D721Med (cell line): ENCODE measurements at places on chromosomes 12 and 14.

DNA sequence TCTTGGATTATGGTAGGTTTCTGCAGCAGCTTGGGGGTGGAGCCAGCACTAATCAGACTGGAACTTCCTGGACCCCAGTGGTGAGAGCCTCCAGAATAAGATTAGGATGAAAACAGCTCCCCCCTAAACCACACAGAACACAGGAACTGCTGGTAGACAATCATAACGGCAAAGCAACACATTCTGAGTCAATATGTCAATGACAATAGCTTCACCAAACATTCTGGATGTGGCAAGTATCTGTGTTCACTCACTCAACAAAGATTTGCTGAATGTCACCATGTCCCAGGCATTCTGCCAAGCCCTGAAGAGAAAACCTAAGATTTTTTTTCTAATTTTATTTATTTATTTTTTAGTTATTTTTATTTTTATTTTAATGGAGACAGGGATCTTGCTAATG is 65.2 kb downstream of the LRRC74A start:
- DNase-seq, result no peak

DNA sequence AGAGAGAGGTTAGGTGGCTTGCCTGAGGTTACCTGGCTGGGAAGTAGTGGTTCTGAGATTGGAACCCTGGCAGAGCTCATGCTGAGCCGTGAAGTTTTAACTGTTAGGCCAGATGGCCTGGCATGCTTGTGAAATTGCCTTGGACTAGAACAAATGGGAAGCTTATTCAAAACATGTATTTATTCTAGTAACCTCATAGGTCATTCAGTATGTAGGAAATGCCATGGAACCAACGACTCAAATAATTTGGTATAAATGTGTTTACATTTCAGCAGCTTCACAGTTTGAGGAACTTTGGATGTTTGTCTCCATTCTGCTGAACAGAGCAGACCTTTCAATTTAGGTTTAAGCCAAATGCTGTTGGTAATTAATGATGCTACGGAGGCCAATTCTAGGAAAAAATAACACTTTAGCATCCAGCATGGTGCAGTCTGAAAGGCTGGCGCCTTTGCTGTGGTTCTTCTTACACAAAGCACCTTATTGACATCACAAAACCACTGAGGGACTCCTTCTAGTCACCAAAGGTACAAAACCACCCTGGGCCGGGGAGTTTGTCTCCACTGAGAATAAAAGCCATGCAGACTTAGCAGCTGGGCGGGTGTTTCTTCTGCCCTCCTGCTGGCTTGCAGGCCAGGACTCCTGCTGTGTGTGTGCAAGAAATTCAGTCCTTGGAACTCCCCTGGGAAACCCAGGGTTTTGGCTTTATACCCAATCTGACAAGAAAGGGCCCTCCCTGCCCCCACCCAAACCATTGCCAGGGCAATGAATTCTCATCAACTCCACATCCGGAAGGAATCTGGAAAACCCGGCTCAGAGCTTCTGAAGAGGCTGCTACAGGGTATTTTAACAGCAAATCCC is 64.2 kb downstream of the ELK3 start:
- no peak for DNase-seq

DNA sequence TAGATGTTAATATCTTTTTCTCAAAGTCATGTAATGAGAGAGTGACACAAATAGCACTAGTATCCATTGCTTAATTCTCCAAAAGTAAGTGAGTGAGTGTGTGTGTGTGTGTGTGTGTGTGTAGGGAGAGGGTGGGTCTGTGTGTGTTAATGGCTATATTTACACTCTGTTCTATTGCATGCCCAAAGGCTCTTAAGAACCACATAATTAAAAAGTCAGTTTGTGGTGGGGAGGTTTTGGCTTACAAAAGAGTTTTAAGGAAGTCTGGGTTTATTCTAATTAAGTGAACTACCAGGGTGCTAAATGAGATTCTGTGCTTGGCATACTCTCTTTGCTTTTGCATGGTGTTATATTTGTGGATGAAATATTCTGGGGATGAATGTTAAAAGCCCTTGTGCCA is 1897.6 kb upstream of the FLRT2 start:
- no peak for DNase-seq

- no peak for DNase-seq
Observed at GRCh38 chr12:57471661-57472060, 8.0 kb downstream of the ARHGAP9 start.

- DNase-seq, result no peak
Observed at GRCh38 chr14:85514487-85514886, 15.5 kb upstream of the FLRT2 start.

- DNase-seq, result no peak
Observed at GRCh38 chr14:30657606-30658163, 35.6 kb downstream of the SCFD1 start.

- DNase-seq, result no peak
Observed at GRCh38 chr12:117805865-117806264, 162.9 kb downstream of the KSR2 start.

- DNase-seq, result no peak
Observed at GRCh38 chr14:75702616-75703261, 41.7 kb downstream of the TTLL5 start.

DNA sequence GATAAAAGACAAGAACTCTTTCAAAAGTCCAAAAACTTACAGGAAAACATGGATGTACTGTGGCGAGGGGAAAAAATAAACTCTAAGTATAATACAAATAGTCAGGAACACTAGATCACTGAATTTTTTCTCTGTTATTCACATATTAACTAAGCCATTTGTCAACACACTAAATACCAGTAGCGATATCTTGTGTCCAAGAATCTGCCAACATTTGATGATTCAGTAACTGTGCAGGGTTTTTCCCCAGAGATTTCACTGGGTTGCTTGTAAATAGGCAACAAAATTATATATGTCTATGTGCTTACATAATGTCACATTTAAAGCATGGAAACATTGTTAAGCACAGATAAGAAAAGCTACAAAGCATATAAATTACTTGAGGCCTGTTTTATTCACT is 205.9 kb downstream of the KIF21A start:
- DNase-seq, result no peak

- peak; percentile 75 for DNase-seq
Observed at GRCh38 chr14:23631702-23632460, 4.3 kb upstream of the DHRS2 start.

- DNase-seq, result no peak
Observed at GRCh38 chr14:33916663-33917565, 34.0 kb downstream of the EGLN3 start.

GRCh38 chr14:71341156-71341555 is 433.9 kb downstream of the PCNX1 start:
- no peak for DNase-seq

DNA sequence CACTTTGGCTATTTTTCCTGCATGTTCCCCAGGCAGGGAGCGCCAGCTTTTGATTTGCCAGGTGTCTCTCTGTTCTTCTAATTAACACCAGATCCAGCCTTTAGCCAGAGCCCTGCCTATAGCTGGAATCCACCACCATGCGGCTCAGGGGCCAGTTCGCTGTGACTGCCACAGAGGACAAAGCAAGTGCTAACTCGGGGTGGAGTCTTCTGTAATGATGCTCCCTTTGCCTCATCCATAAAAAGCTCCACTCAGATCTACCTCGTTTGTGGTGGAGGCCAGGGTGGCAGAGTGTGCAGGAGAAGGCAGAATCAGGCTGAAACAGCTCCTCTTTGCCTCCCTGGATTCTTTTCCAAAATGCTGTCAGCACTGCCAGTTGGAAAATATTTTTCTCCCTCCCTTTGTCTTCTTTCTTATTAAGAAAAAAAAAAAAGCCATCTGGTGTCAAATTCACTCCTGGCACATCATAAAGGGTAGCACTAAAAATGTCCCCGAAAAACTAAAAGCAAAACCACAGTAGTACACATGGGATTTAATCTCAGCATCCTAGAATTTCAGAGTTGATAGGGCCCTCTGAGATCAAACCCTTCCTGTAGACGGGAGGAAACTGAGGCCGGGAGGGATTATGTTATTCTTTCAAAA is 18.0 kb upstream of the CTDSP2 start:
- no peak for DNase-seq

- no peak for DNase-seq
Observed at GRCh38 chr14:71140157-71140556, 232.9 kb downstream of the PCNX1 start.

DNA sequence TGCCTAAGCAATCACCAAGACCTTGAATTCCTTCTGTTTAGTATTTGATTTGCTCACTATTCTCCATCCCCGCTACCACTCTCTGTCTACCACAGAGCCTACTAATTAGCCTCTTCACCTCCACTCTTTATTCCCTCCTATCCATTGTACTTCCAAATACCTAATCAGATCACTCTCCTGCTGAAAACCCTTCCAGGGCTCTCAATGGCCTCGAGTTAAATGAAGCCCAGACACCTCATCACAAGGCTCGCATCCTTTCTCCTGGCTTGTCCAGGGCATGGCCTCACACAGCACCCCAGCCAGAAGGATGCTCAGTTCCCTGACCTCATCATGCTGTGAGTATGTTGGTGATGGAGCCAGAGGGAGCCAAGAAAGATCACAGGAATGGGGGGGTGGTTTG is 71.4 kb upstream of the PRMT8 start:
- no peak for DNase-seq

GRCh38 chr14:64730681-64731080 is 26.5 kb downstream of the PLEKHG3 start:
- no peak for DNase-seq

GRCh38 chr12:109860977-109861376 is 19.4 kb downstream of the GLTP start:
- no peak for DNase-seq

DNA sequence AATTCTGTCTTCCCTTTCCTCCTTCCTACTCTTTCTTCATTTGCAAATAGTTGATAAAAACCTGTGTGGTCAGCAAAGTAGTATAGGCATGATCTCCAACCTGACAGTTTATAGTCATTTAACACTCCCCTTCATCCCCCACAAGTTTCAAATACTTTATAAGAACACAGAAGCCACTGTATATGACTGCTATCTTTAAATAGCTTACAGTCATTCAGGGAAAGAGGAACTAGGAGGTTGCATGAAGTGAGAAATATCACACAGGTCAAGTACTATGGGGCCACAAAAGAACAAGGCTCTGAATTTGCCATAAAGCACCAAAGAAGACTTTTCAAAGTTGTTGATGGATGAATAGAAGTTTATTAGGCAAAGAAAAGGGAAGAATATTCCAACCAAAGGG is 431.3 kb downstream of the NPAS3 start:
- DNase-seq, result no peak

DNA sequence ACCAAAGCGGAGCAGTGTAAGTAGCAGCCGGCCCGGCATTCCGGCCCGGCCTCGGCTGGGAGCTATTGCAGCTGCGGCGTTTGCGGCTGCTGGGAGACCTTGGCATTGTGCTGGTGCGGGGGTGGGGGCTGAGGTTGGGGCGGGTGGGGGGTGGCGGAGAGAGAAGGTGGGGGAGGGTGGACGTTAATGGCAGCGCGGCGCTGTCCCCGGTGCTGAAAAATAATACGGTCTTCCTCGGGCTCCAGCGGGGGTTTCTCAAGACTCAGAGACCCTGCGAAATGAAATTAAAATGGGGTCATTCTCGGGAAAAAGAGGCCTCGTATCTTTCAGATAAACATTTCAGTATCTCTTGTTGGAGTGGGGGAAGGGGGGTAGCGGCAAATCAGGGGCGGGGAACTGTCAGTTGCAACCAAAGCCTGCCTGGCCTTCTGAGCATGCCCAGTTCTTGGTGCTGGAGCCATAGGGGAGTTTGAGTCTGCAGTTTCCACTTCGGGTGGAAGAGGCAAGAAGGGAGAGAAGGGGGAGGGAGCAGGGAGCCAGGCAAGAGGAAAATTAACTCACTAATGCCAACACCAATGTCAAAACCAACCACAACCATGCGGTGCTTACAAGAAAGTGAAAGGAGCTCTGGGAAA is 414 bp downstream of the UNC79 start:
- DNase-seq, result peak; percentile 45

- no peak for DNase-seq
Observed at GRCh38 chr14:103707329-103708263, 7.7 kb downstream of the XRCC3 start.

DNA sequence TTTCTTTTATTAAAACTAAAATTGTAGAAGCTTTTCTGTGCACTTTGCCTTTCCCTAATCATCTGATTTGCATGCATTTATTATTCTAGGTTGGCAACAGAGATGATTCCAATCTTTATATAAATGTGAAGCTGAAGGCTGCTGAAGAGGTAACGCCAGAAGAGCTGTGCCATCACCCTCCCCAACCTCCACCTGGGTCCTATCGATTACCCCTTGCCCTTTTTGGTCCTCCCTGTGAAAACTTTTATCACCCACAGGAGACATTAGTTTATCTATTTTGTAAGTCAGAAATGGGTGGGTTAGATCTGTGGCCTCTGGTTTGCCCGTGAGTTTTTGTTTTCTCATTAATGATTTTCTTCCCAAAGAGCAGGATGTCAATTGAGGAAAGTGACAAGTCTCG is 22.8 kb downstream of the MTHFD1 start:
- no peak for DNase-seq

GRCh38 chr12:132429602-132429945 is 60.4 kb upstream of the FBRSL1 start:
- no peak for DNase-seq

DNA sequence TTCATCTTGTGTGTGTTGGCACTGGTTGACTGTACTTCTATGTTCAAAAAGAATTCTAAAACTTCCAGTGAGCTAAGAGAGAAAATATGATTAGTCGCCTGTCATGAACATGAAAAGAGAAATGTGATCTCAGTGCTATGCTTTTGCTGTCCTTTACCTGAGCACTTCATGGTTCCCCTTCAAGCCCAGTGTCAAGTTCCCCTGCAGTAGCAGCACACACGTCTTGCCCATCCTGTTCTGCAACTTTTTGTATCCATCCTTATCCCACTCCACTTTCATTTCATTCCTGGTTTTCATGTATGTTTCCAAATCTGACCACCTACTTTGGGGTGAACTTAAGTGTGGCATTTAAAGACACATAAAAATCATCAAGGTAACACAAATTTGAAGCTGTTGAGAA is 848.0 kb upstream of the USP15 start:
- DNase-seq, result no peak

DNA sequence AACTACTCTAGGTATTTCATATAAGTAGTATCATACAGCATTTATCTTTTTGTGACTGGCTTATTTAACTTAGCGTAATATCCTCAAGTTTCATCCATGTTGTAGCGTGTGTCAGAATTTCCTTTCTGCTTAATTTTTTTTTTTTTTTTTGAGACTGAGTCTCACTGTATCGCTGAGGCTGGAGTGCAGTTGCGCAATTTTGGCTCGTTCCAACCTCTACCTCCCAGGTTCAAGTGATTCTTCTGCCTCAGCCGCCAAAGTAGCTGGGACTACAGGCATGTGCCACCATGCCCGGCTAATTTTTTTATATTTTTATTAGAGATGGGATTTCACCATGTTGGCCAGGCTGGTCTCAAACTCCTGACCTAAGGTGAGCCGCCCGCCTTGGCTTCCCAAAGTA is 28.9 kb downstream of the PNMA1 start:
- DNase-seq, result no peak

GRCh38 chr12:19946550-19946949 is 421.8 kb upstream of the PDE3A start:
- no peak for DNase-seq

DNA sequence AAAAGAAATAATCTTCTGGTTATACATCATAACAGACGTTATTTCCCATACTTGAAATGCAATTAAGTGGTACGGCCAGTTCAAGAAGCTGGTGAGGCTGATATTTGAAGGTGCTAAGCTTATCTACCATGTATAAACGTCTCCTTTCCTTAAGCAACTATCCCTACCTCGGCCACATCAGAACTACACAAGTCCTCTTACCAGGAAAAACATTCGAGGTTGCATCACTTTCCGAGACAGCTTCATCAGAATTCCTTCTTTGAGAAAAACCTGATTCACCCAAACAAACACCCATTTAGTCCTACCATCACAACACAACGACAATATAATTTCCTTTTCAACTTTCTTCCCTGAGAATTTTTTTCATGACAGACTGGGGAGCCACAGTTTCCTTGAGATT is 33.9 kb upstream of the NR2C1 start:
- DNase-seq, result no peak
